ENCODE measurements at places on chromosomes 5 and 9. TPM values are rescaled to one million over a fixed set of nuclear protein-coding genes. Genes with fewer than 3 reads are reported as not detected.

DNA sequence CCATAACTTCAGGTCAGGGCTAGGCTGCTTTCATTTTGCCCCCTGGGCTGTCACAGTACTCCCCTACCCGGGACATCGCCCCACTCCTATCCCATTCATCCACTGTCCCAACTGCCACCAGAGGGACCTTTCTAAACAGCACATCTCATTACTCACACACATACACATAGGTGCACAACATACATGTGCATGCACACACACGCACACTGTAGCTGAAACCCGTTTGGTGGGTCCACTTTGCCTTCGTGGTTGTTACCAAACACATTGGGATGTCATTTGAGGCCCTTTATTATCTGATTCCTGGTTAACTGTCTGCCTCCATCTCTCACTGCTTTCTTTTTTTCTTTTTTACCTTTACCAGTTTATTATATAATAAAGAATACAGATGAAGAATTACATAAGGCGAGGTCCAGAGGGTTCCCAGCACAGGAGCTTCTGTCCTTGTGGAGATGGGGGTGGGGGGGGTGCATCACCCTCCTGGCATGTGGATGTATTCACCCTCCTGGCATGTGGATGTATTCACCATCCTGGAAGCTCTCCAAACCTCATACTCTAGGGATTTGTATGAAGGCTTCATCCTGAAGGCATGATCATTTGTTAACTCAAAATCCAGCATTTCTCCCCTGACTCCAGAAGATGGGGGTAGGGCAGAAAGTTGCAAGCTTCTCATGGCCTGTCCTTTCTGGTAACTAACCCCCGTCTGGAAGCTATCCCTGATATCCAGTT is 186.0 kb downstream of the GOLPH3 start:
- DNase-seq = no peak

- no peak for DNase-seq
Observed at GRCh38 chr9:95826183-95826838, 49.2 kb upstream of the ERCC6L2 start.

GRCh38 chr9:2354856-2355696 is 266.5 kb upstream of the VLDLR start:
- DNase-seq = no peak

Gene OTP
- total RNA-seq = not detected

Gene SPINK7
- total RNA-seq = not detected
